ENCODE measurements at places on chromosomes 4 and X. TPM values are rescaled to one million over a fixed set of nuclear protein-coding genes. Genes with fewer than 3 reads are reported as not detected.

Gene CLGN
- not detected for total RNA-seq

Gene SLC9B1
- total RNA-seq, result 3.2 TPM

Gene NXF2
- not detected for total RNA-seq

Gene APOO
- 7.9 TPM for total RNA-seq

Gene MAGEA6
- total RNA-seq, result not detected

Gene ADH1C
- not detected for total RNA-seq

Gene NHS
- total RNA-seq, result 0.09 TPM

Gene TDO2
- total RNA-seq, result not detected

Gene DCHS2
- 0.17 TPM for total RNA-seq

DNA sequence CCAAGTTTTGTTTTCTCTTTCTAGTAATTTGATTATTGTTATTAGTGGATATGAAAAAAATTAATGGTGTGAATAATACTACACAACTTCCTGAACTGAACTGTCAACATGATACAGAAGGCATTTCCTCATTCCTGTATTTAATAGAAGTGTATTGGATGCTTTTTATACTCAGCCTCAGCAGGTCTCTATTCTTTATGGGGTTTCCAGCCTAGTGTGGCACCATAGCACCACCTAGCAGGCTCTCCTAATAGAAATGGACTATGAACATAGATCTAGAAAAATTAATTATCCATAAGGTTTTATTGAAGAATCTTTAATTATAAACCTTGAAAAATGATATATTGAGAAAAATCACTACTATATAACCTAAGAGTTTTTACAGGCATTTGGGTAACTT is 52.4 kb downstream of the GLRB start:
- H3K4me3 ChIP-seq, result no peak overlapping the region
- no peaks in the 10 kb centered on the region for H3K4me1 ChIP-seq
- H3K27me3 ChIP-seq, result no peaks in the 10 kb centered on the region
- no peak overlapping the region for H3K27ac ChIP-seq
- DNase-seq, result no peak

- H3K27me3 ChIP-seq, result no peaks in the 10 kb centered on the region
- no peak for DNase-seq
- no peaks in the 10 kb centered on the region for H3K36me3 ChIP-seq
- H3K4me1 ChIP-seq, result no peaks in the 10 kb centered on the region
- no peak overlapping the region for H3K4me3 ChIP-seq
- no peak overlapping the region for H3K27ac ChIP-seq
These were observed 71.3 kb upstream of the PGRMC2 start for GRCh38 chr4:128358913-128359279.

GRCh38 chr4:51906167-51906958 is 63.4 kb downstream of the DCUN1D4 start:
- no peak overlapping the region for H3K27ac ChIP-seq
- H3K27me3 ChIP-seq, result no peaks in the 10 kb centered on the region
- no peak overlapping the region for H3K4me3 ChIP-seq
- DNase-seq, result no peak
- H3K36me3 ChIP-seq, result peaks cover 20% of the 10 kb centered on the region
- no peaks in the 10 kb centered on the region for H3K4me1 ChIP-seq

DNA sequence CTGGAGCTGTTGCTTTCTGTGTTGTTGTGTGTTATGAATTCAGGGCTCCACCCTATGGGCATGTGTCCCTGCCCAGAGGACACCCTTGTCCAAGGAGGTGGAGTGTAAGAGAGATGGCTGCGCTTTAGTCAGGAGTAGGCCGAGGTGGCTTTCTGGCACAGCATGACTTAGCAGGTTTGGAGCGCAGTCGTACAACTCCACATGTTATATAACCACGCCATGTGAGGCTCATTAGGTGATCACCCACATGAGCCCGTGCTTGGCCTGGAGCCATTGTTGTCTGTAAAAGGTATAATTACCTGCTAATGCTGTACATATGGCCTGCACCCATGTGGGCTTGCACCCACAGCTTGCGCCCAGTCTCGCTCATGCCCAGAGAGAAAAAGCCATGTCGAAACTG is 15.8 kb upstream of the ANAPC4 start:
- H3K36me3 ChIP-seq, result no peaks in the 10 kb centered on the region
- no peaks in the 10 kb centered on the region for H3K4me1 ChIP-seq
- H3K4me3 ChIP-seq, result no peak overlapping the region
- DNase-seq, result no peak

- DNase-seq, result peak; percentile 74
- peak overlapping the region; percentile 98 for H3K27ac ChIP-seq
- H3K27me3 ChIP-seq, result no peaks in the 10 kb centered on the region
- peaks cover 30% of the 10 kb centered on the region for H3K4me1 ChIP-seq
- peak overlapping the region; percentile 37 for H3K4me3 ChIP-seq
These were observed 782 bp upstream of the NEK1 start for GRCh38 chr4:169612871-169613859.

DNA sequence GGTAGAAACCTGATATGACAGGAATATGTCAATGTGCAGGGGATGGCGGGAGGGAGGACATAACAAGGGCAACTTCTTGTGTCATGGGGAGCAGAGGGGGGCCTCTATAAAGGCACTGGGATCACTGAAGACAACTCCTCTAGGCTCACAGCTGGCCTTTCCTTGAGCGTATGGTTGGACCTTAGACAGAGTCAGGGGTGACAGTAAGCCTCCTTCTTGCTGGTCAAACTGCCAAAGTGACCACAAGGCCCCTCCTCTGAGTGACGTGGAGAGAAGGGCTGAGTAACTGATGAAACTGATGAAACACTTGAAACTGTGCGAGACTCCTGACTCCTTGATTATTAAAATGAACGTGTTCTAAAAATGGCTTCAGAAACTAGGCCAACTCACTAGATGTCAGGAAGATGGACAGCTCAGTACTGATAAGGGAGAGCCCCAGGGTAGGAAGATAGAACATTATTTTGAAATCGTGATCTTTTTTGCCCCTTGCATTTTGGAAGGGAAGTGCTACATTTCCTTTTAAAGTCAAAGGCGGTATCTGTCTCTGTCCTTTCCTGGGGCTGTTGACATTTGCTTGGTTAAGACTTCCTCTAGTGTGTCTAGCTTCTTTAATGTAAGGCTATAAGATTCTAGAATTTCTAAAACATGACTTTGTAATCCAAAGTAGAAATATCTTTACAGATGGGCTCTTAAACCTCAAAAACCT is 1.6 kb downstream of the RAB33A start:
- H3K4me1 ChIP-seq, result peaks cover 39% of the 10 kb centered on the region
- H3K36me3 ChIP-seq, result no peaks in the 10 kb centered on the region
- DNase-seq, result no peak

GRCh38 chrX:79159800-79160199 is 15.3 kb downstream of the GPR174 start:
- no peak for DNase-seq
- peak overlapping the region; percentile 9 for H3K27ac ChIP-seq
- peaks cover 3% of the 10 kb centered on the region for H3K36me3 ChIP-seq
- H3K4me1 ChIP-seq, result peaks cover 92% of the 10 kb centered on the region

- no peaks in the 10 kb centered on the region for H3K27me3 ChIP-seq
- peak; percentile 25 for DNase-seq
- H3K4me1 ChIP-seq, result peaks cover 33% of the 10 kb centered on the region
These were observed 959 bp upstream of the REST start for GRCh38 chr4:56906489-56907393.

DNA sequence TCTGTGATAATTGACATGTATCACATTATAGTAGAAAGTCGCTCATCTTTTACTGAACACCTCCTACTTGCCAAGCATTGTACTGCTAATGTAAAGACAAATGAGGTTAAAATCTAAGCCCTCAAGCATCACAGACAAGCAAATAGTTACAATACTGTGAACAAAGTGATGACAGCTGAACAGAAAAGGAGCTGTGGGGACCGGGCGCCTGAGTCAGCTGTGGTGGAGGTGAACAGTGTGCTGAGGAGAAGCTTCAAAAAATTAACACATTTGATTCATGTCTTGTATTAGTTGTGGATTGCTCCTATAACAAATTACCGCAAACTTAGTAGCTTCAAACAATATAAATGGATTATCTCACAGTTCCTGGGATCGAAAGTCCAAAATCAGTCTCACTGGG is 124.3 kb downstream of the MAPK10 start:
- no peak for DNase-seq
- no peak overlapping the region for H3K27ac ChIP-seq
- no peaks in the 10 kb centered on the region for H3K36me3 ChIP-seq
- H3K4me1 ChIP-seq, result no peaks in the 10 kb centered on the region

GRCh38 chr4:78645853-78646757 is 94.5 kb downstream of the ANXA3 start:
- H3K36me3 ChIP-seq, result no peaks in the 10 kb centered on the region
- no peaks in the 10 kb centered on the region for H3K4me1 ChIP-seq
- no peak for DNase-seq
- H3K27me3 ChIP-seq, result no peaks in the 10 kb centered on the region
- no peak overlapping the region for H3K4me3 ChIP-seq

- no peaks in the 10 kb centered on the region for H3K27me3 ChIP-seq
- no peaks in the 10 kb centered on the region for H3K4me1 ChIP-seq
- no peak overlapping the region for H3K4me3 ChIP-seq
- no peaks in the 10 kb centered on the region for H3K36me3 ChIP-seq
- no peak overlapping the region for H3K27ac ChIP-seq
These were observed 154.2 kb upstream of the TBL1X start for GRCh38 chrX:9310616-9311015.

- no peaks in the 10 kb centered on the region for H3K27me3 ChIP-seq
- H3K36me3 ChIP-seq, result peaks cover 24% of the 10 kb centered on the region
- no peak for DNase-seq
- no peak overlapping the region for H3K4me3 ChIP-seq
- H3K27ac ChIP-seq, result no peak overlapping the region
- no peaks in the 10 kb centered on the region for H3K4me1 ChIP-seq
These were observed 77.6 kb upstream of the MAP3K15 start for GRCh38 chrX:19592952-19593351.

Data from CD4-positive, alpha-beta memory T cell (primary cell).